Thoracic aorta (tissue), 2 donors: ENCODE measurements at places on chromosomes 7 and 10.

- no peak for DNase-seq
These were observed 8.8 kb upstream of the ZNF248 start for GRCh38 chr10:37865957-37866803.

DNA sequence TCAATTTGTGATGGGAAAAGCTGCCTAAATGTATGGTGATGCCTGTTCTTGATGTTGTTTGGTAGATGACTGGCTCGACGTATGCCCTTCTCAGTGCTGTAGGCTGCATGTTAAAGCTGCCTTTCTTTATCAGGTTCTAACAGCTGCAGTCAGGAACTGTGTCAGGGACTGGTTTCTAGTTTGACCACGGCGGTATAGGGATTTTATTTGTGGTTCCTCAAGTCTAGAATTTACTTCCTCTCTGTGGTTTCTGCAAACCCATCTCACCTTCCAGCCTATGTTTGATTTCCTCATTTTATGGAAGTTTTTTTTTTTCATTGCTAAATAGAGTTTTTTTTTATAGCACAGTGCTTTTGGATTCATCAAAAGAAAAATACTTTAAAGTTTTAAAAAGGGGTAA is 26.5 kb downstream of the LMTK2 start:
- DNase-seq: no peak

GRCh38 chr10:44856696-44857095 is 54.4 kb upstream of the TMEM72 start:
- no peak for DNase-seq

- no peak for DNase-seq
These were observed 2.7 kb downstream of the CCDC136 start for GRCh38 chr7:128794436-128794835.

DNA sequence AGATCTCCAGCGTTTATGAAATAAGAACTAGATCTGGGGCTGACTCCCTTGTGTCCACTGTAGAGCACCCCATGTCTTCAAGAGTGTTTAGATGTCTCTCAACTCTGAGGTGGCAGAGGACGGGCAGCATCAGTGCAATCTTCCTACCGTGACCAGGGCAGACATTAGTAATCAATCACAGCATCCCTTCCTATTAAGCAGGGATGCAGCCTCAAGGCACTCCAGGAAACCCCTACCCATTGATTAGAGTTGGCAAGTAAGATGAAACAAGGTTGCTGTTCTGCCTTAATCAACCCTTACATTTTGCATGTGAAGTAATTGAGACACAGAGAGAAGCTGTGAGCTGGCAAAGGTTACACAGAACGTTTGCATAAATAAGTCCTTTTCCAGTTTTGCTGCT is 283.7 kb upstream of the ZMIZ1 start:
- no peak for DNase-seq

DNA sequence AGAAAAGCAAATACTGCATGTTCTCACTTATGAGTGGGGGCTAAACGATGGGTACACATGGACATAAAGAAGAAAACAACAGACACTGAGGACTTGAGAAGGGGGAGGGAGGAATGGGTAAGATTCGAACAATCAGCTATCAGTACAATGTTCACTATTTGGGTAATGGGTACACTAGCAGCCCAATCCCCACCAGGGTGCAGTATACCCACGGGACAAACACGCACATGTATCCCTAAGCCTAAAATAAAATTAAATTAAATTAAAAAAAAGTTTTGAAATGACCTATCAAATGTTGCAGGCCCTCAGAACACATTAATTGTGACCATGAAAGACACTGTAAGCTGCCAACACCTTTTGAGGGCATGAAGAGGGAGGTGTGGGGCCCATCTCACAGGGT is 316.0 kb downstream of the WDR37 start:
- no peak for DNase-seq

DNA sequence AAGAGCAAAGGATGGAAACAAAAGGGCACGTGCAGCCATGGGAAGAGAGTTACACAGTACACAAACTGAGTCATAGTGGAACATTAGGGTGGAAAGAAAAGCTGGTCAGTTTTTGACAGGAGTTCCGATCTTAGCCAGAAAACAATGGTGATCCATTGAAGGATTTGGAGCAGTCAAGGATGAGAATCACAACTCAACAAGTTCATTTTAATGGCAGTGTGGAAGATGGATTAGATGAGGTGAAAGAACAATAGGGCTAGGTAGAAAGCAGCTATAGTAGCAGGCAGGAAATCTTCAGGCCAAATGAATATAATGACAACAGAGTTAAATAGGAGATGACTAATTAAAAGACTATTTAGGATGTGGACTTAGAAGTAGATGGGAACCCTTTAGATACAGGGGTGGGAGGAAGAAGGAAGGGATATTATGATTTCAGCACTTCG is 136.3 kb downstream of the DOCK4 start:
- no peak for DNase-seq

GRCh38 chr10:110032801-110033700 is 25.3 kb downstream of the ADD3 start:
- no peak for DNase-seq
